ENCODE measurements at places on chromosomes 5 and 9.

GRCh38 chr9:136372561-136373299, 739 bp downstream of the CARD9 start:
- DNase-seq = peak; percentile 84

- no peak for DNase-seq
Measured at GRCh38 chr9:86918556-86918955, 28.8 kb downstream of the GAS1 start.

GRCh38 chr9:27436234-27436633, 87.9 kb upstream of the IFNK start:
- DNase-seq = peak; percentile 8

GRCh38 chr9:126506361-126507317, 107.1 kb upstream of the LMX1B start:
- DNase-seq = no peak

- DNase-seq = peak; percentile 97
Measured at GRCh38 chr5:172740428-172741205, 30.4 kb downstream of the DUSP1 start.

- DNase-seq = no peak
Measured at GRCh38 chr5:15209053-15209762, 290.8 kb upstream of the FBXL7 start.

GRCh38 chr9:133147412-133148198, 16.1 kb downstream of the GBGT1 start:
- DNase-seq = peak; percentile 57

DNA sequence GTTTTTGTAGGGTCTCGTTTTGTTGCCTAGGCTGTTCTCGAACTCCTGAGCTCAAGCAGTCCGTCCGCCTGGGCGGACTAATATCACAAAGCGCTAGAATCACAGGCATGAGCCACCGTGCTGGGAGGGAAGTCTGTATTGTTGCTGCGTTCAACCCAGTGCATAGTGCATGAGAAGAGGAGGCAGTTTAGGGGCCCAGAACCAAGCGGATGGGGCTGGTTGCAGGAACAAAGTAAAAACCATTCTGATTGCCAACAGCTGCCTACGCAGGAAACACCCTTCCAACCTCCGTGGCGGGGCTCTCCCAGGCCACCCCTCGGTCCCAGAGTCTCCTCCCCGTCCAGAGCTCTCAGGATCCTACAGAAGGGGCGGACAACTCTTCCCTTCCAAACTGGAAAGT, 87.1 kb downstream of the ANXA2R start:
- DNase-seq = peak; percentile 41

DNA sequence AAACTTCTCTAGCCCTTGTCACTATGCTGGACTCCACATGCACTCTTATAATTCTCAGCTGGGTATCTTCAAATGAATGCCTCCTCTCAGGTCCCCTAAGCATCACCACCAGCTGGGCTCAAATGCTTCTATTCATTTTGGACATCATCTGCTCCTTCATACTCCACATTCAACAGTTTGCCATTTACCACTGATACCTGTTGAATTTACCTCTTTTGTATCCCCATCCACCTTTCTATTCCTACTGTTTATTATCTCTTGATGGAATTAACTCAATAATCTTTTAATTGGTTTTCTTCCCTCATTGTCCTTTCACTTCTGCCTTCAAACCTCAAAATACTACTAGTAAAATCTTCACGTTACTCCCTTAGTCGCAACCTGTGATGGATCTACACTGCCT, 14.5 kb downstream of the RANBP6 start:
- no peak for DNase-seq

DNA sequence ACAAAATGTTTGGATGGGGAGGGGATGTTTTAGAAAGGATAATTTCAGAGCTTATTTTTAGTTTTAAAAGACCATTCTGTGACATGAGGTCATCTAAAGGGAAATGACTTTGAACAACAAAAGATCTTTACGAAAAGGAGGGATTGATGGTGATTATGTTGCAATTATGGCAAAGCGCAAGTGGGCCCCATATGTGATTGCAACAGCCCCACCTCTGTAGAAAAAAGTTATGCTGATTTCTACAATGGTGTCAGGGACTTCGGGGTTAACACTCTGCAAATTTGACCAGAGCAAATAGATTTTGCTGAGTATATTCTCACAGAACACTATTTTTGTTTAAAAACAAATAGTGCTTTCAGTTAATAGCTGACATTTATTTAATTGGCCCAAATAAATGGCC, 312.8 kb downstream of the NSG2 start:
- no peak for DNase-seq

DNA sequence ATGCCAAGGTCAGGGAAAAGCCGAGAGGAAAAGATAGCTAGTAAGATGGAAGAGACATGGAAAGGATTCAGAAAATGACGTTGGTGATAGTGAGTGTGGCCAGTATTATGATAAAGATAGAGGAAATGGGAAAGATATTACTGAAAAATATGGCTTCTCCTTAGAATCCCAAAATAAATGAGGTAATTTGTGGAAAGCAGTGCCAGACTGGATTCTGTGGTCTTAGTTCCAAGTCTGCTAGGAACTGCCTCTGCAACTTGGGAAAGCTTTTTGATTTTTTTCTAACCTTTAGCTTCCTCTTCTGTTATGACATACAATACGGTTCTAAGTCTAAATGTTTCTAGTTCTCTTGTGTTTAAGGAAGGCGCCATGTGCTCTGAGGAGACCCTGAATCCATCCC, 54.2 kb downstream of the GRIA1 start:
- DNase-seq = no peak

DNA sequence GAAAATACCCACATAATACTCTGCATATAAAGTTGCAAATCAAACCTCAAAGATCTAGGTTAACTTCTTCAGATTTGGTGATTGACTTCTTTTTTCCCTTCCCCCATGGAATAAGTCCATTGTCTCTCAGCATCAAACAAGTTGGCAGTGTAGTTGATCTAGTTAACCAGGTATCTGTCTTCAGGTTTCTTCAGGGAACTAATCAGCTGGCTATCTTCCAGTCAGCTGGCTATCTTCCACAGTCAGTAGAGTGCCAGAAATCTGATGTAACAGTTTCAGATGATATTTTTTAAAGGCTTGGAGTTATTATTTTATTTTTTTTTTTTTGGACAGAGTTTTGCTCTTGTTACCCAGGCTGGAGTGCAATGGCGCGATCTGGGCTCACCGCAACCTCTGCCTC, 16.8 kb downstream of the TNFSF15 start:
- DNase-seq = no peak

All from choroid plexus epithelial cell (primary cell).